ENCODE measurements at places on chromosomes 12 and 14. TPM values are rescaled to one million over a fixed set of nuclear protein-coding genes. Genes with fewer than 3 reads are reported as not detected.

GRCh38 chr12:99911081-99911480 lies 73.7 kb downstream of the ANKS1B start:
- H3K36me3 ChIP-seq, result no peaks in the 10 kb centered on the region
- no peak for DNase-seq
- H3K27me3 ChIP-seq, result no peaks in the 10 kb centered on the region

GRCh38 chr14:52961060-52961639 lies 10.3 kb upstream of the FERMT2 start:
- peak; percentile 30 for DNase-seq
- no peaks in the 10 kb centered on the region for H3K27me3 ChIP-seq
- no peaks in the 10 kb centered on the region for H3K4me1 ChIP-seq
- no peak overlapping the region for H3K4me3 ChIP-seq
- H3K36me3 ChIP-seq, result no peaks in the 10 kb centered on the region

DNA sequence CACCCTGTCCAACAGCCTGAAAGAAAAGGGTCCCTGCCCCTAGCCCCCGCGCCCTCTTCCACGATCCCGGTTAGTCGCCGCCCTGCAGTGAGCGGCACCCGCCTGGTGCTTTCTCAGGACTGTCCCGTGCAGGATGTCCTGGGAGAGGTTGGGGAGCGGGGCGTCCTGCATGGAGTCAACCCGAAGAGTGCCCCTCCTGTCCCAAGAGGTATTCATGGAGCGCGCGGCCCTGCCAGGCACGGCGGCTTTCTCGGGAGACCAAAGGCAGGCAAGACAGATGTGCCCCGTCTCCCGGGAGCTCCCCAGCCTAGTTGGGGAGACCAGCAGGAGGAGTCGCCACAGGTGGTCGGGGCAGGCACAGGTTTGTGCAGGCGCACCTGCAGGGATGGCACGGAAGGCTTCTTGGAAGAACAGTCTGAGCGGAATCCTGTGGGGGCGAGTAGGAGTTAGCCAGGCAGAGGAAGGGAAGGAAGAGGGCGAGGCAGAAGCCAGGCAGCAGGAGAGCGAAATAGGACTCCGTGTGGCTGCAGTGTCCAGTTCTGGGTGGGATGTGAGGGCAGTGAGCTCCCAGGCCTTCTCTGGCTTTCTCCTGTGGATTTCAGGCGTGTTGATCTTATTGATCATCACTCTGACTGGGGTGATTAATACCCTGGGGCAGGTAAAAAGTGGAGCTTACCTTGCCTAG lies 723 bp downstream of the SIVA1 start:
- H3K36me3 ChIP-seq, result peaks cover 25% of the 10 kb centered on the region
- peak overlapping the region; percentile 89 for H3K27ac ChIP-seq
- H3K4me3 ChIP-seq, result peak overlapping the region; percentile 98
- peaks cover 39% of the 10 kb centered on the region for H3K4me1 ChIP-seq
- no peaks in the 10 kb centered on the region for H3K27me3 ChIP-seq

DNA sequence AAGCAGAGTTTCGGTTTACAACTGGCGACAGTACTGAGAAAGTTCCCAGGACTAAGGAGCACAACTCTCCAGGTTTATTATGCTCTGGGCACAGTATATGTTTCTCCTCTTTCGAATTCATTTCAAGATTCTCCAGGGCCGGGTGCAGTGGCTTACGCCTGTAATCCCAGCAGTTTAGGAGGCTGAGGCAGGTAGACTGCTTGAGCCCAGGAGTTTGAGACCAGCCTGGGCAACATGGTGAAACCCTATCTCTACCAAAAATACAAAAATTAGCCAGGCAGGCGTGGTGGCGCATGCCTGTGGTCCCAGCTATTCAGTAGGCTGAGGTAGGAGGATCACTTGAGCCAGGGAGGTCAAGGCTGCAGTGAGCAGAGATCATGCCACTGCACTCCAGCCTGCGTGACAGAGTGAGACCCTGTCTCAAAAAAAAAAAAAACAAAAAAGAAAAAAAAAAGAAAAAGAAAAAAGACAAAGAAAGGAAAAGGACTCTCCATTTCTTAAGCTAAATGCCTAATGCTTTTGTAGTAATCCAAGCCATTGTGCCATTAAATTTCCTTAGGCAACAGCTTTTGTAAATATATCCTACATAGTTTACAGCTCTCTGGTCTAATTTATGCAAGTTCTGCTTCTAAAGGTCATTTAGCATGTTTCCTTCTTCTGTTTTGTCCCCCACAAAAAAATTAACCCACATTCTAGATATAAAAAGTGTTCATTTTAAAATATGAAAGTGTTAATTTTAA lies 34.8 kb downstream of the ATL1 start:
- no peaks in the 10 kb centered on the region for H3K4me1 ChIP-seq
- H3K27ac ChIP-seq, result no peak overlapping the region
- no peak overlapping the region for H3K4me3 ChIP-seq
- no peaks in the 10 kb centered on the region for H3K27me3 ChIP-seq
- no peak for DNase-seq

DNA sequence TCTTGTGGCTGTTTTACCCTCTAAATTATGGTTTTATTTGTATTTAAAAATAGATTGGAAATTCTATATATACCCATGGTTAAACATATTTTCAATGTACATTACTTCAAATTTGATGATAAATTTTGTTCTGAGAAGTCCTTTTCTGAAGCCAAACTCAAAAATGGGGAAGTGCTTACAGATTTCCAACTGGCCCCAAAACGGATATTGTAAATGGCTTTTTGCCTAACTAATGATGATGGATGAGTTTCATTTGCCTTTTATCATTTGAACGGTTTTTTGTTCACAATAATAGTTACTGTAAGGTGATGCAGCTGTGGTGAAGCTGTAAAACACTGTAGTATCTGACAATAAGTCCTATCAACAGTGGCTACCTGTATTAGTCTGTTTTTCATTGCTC lies 136.9 kb downstream of the FUT8 start:
- no peak overlapping the region for H3K27ac ChIP-seq
- H3K4me3 ChIP-seq, result no peak overlapping the region
- H3K4me1 ChIP-seq, result peaks cover 29% of the 10 kb centered on the region
- peaks cover 4% of the 10 kb centered on the region for H3K36me3 ChIP-seq

DNA sequence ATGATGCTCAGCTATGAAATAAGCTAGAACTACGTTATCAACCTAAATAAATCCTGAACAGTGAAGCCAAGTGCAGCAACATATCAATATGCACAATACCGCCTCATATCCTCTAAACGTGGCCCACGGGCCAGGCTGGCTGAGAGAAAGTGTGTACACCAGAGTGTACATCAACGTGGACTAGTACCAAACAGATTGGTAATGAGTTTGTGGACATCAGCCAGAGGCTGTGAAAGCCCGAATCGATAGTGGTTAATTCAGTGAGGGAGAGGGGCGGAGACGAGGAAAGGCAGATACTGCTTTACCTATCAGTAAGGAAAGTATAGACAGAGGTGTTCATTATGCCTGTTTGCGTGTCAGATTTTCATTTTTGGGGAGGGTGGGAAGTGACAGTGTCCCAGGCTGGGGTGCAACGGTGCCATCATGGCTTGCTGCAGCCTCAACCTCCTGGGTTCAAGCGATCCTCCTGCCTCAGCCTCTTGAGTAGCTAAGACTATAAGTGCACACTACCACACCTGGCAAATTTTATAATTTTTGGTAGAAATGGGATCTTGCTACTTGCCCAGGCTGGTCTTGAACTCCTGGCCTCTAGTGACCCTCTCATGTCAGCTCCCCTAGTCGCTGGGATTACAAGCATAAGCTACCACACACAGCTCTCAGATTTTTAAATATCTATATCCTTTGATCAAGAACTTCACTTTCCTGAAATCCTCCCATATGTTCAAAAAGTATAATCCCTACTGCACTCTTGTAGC lies 50.1 kb downstream of the ANAPC7 start:
- no peak overlapping the region for H3K4me3 ChIP-seq
- peaks cover 9% of the 10 kb centered on the region for H3K27me3 ChIP-seq
- no peak for DNase-seq
- no peak overlapping the region for H3K27ac ChIP-seq

LRRC43 gene
- not detected for total RNA-seq

DHRS2 gene
- 11.6 TPM for total RNA-seq

RIPK3 gene
- total RNA-seq, result 6.3 TPM

PRR4 gene
- total RNA-seq, result 1.4 TPM
